HTR-8/SVneo (cell line): ENCODE measurements at places on chromosomes 6 and 20.
A peak's percentile ranks its signal among the peaks of the same experiment; 100 is the strongest.

GRCh38 chr6:37713529-37714119, 15.9 kb upstream of the MDGA1 start:
- DNase-seq: no peak

- no peak for DNase-seq
Observed at GRCh38 chr20:57312138-57312537, 17.5 kb upstream of the SPO11 start.

- DNase-seq: peak; percentile 81
Observed at GRCh38 chr6:4351520-4352321, 216.3 kb upstream of the ECI2 start.

GRCh38 chr6:138328210-138328609, 49.5 kb upstream of the SMIM28 start:
- DNase-seq: no peak

DNA sequence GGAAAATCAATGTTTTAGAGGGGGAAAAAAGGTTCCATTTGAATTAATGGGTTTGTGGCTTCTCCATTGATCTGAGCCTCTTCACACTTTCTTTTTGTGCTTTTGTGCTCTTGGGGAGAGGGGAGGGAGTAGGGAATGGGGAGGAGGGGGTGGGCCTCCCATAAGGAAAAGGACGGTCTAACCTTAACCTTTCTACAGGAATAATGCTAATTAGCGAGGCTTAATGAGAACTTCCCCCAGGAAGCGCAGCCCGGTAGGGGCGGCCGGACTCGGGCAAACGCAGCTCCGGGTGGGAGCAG, 103.0 kb downstream of the NOL4L start:
- DNase-seq: no peak

- no peak for DNase-seq
Observed at GRCh38 chr20:33474963-33475362, 14.9 kb upstream of the CBFA2T2 start.

DNA sequence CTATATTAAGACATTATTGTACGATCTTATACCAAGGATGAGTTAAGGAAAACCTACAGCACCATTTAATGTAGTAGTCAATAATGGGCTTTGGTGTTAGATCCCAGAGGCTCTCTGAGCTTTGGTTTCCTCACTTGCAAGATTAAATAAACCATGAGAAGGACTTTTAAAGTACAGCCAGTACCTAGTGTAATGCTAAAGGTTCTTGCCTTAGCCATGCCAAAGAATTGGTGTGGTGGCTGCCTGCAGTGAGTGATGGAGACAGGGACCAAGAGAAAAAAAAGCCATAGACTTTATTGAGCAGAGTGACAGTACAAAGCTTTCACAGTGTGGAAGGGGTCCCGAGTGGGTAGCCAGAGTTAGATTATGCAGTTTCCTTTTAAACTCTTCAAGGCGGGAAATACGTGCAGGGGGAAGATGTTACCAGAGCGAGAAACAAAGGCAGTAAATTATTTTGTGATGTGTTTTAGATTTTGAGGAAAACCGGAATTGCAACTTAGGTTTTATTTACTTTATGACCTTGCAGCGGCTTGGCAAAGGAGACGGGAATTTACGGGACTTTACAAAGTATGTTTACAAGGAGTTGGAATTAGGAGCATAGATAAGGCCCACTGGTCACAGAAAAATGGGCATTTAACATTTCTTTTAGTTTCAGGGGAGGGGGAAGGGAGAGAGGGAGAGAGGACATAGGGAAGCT, 100.4 kb downstream of the MYO6 start:
- DNase-seq: no peak

- DNase-seq: no peak
Observed at GRCh38 chr20:5548902-5549599, 201.2 kb upstream of the SHLD1 start.

GRCh38 chr6:152585236-152585635, 51.9 kb downstream of the SYNE1 start:
- DNase-seq: no peak

- DNase-seq: no peak
Observed at GRCh38 chr6:30163918-30164654, 740 bp downstream of the TRIM15 start.

GRCh38 chr6:62286470-62286843, 432 bp upstream of the KHDRBS2 start:
- DNase-seq: no peak

DNA sequence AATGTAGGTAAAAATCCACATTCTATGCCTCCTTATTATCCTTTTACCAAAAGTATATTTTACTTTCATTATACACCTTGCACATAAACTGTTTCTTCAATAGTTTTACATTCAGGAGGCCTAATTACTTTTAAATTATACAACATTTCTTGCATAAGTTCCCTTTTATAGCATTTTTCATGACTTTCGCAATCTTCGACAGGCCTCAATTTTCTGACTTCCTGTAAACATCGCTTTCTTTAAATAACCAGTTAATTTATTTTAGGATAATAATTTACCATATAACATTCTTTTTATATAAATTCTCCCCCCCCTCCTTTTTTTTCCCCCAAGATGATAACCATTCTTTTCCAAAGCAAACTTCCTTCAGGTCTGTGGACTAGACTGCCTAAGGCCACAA, 9.2 kb downstream of the SLC35A1 start:
- DNase-seq: no peak

DNA sequence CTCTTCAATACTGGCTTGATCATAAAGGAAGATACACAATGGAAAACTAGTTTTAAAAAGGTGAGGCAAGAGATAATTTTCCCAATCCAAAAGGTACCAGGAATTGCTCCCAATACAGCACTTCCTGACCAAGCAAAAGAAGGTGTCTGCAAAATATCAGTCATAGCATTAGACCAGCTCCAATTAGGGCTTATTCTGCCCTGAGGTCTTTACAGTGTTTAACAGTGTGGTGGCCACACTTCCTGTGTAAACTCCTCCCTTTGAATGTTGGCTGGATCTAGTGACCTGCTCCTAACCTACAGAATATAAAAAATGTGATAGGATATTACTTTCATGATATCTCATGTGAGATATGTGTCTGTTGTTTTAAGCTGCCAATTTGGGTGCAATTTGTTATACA, 57.1 kb upstream of the BTN3A2 start:
- DNase-seq: no peak

GRCh38 chr6:37535759-37536490, 36.2 kb upstream of the CCDC167 start:
- no peak for DNase-seq

DNA sequence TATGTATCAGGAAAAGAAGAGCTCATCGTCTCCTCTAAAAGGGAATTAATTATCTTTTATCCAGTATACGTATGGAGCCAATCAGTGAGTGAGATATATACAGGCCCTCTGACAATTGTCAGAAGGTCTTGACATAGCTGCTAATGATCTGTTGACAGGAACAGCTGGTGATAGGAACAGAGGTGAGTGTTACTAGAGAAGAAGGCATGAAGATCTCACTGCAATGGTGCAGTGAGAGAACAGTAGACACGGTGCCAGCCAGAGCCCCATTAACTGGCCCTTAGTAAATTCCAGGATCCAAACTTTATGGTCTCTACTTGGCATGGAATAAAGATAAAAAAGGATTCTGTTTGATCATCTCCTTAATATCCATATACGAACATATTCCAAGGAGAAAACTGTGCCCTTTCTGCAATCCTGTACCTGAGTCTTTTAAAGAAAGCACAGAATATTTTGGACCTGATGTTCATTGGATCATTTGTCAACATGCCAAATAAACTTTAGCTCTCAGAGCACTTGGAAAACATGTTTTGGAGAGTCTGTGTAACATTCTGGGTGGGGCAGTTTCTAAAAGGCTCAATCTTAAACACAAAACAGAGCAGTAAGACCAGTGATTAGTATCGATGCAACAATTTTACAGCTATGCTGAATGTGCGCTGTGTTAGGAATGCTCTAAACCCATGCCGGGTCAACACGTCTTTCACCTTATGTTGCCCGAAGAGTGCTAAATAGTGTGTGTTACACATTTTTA, 135.8 kb upstream of the CITED2 start:
- DNase-seq: no peak

- peak; percentile 3 for DNase-seq
Observed at GRCh38 chr6:155832596-155832995, 377.0 kb upstream of the NOX3 start.

DNA sequence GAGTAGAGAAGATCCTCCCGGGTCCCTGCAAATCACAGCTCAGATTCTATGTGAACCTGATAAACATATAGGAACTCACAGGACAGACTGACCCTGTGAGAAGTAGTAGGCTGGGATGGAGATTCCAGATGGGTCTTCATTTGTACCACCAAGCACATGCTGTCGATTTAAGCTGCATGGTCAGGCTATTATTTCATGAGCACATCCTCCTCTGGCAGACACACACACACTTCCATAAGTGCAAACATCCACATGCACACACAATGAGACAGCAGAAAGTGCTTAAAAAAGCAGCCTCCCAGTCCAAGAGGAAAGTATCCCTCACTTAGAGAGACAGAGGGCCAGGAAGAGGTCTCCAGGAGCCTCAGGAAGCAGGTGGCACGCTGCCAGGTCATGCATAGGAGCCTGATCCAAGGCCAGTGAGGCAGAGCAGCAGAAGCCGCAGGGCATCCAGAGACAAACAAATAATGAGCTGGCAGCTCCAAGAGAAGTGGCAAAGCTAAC, 131.8 kb downstream of the UNC5CL start:
- DNase-seq: peak; percentile 15

DNA sequence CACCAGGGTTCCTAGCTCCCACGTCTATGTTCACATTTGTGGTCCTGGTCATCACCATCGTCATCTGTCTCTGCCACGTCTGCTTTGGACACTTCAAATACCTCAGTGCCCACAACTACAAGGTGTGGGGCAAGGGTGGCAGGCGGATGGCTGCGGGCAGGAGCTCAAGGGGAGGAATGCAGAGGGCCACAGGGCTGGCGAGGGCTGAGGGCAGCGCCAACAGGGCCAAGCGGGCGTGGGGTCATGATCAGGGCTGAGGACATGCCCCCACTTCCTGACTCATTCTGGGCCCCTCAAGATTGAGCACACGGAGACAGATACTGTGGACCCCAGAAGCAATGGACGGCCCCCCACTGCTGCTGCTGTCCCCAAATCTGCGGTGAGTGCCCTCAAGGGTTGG, 4.6 kb upstream of the CAPN11 start:
- no peak for DNase-seq

GRCh38 chr6:13256266-13257001, 71.9 kb downstream of the TBC1D7 start:
- no peak for DNase-seq

GRCh38 chr6:84588697-84589080, 175.7 kb downstream of the TBX18 start:
- no peak for DNase-seq

- no peak for DNase-seq
Observed at GRCh38 chr6:128757961-128758360, 125.0 kb upstream of the LAMA2 start.

DNA sequence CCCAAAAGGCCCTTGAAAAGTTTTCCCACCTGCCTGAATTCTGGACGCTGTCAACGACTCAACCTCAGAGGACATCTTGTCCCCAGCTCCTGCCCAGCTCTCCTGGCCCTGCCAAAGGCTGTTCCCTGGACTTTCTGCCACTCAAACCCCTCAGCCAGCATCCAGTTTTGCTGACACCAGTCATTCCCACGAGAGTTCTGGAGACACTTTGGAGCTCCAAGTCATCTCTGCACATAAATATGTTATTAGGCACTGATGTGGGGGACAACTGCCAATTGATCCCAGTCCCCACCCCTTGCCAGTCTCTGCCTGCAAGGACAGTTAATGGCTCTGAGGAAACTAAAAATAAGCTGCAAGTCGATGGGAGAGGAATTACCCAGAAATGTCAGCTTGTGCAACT, 38.9 kb upstream of the KCNB1 start:
- no peak for DNase-seq

DNA sequence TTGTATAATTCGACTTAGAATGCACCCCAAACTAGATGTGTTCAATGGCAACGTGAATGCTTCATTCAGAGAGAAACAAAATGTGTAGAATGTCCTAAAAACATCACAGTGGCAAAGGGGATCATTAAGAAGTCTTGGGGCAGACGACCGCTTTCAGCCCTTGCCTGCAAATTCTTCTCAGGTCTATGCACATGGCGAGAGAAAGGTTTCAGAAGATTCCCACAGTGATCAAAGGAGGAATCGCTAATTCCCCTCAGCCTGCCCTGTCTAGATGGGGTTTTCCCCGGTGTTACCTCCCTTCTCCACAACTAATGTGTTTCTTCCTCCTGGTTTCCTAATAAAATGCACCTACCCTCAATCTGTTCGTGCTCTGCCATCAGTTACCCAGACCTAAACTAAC, 13.3 kb upstream of the NHSL1 start:
- no peak for DNase-seq
